GM12878 (cell line): ENCODE measurements at places on chromosomes 7 and 10. TPM values are rescaled to one million over a fixed set of nuclear protein-coding genes. Genes with fewer than 3 reads are reported as not detected.

DNA sequence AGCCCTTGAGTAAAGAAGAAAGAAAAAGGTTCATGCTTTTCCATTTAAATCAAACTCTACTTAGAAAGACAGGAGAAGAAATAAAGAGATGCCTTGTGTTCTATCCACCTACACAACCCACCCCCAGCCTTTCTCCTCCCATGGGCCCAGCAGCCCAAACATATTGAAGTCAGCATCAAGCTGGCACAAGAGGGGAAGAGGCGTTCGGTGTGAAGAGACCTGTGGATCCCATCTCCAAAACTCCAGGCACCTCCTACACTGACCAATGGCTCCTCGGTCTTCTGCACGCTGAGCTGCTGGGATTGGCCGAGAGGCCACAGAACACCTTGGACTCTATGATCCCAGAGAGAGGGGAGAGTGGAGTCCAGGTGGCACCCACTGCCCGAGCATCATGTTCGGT lies 66.0 kb upstream of the CELF2 start:
- no peak for DNase-seq

DNA sequence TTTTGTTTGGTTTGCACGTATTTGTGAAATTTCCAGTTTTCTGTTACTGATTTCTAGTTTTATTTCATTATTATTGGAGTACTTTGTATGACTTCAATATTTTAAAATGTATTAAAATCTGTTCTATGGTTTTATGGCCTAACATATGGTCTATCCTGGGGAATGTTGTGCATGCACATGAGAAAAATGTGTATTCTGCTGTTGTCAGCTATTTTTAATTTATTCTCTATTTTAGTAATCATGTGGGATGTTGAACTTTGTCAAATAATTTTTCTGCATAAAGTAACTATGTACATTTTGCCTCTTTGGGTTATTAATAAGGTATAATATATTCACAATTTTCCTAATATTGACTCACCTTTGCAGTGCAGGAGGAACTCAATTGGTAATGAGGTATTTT lies 46.7 kb downstream of the EBLN1 start:
- DNase-seq = no peak

DNA sequence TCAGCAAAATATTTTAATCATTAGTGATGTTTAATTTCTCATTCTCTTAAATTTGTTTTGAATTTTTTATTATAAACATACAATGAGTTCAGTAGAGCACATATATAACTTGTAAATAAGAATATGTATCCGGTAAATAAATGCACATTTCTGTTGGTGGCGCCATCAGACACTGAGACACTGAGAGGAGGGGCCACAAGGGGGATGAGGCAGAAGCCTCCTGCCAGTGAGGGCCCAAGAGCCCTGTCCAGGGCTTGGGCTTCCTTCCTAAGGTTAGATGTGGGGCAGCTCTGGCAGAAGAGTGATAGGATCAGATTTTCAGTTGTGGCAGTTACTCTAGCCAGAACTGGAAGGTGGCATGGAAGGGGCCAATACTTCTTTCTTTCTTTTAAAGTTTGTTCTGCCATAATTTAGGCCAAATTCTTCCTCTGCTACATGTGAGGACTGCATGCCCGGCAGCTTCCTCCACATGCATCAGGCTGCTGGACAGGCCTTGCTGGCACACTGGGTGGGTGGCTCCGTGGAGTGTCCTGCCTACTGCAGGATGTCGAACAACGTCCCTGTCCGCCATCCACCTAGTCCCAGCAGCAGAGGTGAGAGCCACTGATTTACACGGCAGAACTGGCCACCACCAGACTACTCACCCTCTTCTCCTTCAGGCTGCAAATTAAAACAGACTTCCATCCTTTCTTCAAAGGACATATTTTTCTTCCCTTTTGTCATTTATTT lies 13.2 kb downstream of the PTPRN2 start:
- no peak for DNase-seq

DNA sequence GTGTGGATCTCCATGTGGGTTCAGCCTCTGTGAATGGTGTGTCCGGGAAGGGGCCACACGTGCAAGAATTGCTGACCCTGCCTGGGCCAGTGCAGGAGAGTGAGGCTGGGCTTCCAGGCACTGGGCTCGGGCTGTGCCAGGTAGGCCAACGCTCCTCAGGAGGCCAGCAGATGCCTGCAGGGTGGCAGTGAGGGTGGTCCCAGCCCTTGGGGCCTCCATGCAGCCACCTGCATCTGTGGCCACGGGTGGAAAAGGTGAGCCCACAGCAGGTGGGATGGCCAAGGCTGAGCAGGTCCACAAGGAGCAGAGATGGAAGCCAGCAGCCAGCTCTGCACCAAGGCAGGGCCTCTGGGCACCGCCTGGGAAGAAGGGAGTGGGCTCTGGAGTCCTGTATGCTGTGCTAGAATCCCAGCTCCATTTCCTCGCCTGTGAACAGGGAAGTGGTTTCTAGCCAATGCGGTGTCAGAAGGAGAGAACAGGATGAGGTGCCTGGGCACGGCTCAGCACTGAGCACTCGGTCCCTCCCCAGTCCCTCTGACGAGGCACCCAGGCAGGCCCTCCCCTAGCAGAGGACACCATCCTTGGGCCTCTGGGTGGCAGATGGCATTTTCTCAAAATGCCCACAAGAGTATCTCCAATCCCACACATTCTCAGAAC lies 31.1 kb upstream of the RET start:
- no peak for DNase-seq

DNA sequence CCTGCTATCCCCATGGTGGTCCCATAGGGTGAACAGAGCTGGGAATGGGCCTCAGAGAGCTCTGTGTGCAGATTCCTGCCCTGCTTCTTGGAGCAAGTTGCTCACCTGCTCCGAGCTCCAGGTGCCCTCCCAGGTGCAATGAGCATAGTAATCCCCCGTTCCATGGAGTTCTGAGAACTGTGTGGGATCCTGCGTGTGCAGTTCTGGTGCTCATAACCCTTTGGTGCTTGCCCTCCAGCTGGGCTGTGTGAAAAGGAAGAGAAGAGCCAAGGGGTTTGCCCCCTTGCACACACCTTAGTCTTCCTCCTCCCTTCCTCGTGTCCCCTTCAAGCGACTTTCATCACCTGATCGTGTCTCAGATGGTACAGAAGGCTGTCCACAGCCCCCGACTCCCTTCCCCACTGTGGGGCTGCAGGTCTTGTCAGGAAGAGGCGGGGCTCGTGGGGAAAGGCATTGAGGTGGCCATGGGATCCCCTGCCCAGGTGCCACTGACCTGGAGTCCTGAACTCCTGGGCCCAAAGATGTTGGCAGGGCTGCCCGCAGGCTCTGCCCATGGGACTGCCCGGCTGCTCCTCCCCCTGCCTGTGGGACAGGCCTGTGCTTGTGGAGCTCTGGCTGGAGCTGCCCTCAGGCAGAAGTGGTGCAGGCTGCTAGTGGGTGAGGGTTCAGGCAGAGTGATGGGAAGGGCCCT lies 21.9 kb upstream of the ZNF488 start:
- DNase-seq = no peak

- DNase-seq = no peak
Measured at GRCh38 chr10:46040004-46040403, 6.1 kb downstream of the MSMB start.

DNA sequence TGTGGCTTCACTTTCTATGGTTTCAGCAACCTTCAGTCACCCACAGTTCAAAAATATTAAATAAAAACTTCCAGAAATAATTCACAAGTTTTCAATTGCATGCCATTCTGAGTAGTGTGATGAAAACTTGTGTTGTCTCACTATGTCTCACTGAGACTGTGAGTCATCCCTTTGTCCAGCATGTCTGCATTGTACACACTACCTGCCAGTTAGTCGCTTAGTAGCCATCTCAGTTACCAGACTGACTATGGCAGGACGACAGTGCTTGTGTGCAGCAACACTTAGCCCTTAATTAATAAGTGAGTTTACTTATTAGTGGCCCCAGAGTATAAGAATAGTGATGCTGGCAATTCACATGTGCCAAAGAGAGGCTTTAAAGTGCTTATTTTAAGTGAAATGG lies 22.5 kb downstream of the CCDC186 start:
- no peak for DNase-seq

DNA sequence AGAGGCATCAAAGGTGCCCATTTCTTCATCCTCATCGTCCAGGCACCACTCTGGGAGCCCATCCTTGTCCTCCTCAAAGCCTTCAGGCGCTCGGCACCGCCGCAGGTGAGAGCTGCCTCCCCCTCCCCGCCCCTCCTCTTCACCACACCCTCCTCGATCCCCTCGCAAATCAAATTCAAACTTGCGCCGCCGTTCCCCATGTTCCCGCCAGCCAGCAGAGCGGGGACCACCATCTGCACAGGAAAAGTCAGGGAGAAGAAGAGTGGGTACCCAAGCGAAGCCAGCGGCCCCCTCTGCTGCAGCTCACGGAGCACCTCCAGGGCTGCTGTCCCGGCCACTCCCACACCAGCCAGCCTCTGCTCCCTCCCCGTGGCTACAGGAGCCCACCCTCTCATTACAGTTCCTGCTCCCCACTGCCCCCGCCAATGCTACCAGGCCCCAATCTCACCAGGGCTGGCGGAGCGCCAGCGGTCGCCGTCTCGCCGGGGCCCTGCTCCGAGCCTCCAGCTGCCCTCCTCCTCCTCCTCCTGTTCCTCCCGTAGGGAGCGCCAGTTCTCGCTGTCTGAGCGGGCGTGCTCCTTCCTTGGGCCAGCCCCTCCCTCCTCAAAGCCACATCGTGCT lies 7.7 kb downstream of the GIGYF1 start:
- no peak for DNase-seq

GRCh38 chr10:88901984-88902789 lies 22.1 kb downstream of the STAMBPL1 start:
- DNase-seq = no peak

GRCh38 chr10:110655320-110655719 lies 11.2 kb downstream of the RBM20 start:
- DNase-seq = no peak

- no peak for DNase-seq
Measured at GRCh38 chr10:114932945-114933344, 5.0 kb upstream of the TRUB1 start.

DNA sequence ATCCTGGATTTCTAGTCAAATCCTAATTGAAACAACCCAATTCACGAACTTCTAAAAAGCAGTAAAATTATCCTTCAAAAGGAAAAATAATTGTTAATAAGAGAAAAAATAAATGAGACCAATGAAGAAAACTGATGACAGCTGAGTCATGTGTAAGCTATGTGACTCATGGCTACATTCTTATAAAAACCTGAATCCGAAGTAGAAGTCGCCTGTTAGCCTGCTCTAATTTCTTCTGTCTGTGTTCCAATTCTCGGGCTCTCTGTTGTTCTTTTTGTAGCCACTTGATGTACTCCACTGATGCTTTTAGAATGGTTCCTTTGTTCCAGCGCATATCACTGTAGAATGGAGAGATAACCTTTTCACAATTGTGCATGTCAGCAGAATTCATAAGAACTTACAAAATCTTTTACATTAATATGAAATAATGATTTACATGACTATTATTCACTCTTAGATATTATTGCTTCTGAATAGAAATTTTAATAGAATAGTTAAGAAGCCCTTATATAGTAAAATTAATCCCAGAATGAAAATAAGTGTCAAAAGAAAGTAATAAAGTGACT lies 88.8 kb downstream of the TFEC start:
- no peak for DNase-seq

DNA sequence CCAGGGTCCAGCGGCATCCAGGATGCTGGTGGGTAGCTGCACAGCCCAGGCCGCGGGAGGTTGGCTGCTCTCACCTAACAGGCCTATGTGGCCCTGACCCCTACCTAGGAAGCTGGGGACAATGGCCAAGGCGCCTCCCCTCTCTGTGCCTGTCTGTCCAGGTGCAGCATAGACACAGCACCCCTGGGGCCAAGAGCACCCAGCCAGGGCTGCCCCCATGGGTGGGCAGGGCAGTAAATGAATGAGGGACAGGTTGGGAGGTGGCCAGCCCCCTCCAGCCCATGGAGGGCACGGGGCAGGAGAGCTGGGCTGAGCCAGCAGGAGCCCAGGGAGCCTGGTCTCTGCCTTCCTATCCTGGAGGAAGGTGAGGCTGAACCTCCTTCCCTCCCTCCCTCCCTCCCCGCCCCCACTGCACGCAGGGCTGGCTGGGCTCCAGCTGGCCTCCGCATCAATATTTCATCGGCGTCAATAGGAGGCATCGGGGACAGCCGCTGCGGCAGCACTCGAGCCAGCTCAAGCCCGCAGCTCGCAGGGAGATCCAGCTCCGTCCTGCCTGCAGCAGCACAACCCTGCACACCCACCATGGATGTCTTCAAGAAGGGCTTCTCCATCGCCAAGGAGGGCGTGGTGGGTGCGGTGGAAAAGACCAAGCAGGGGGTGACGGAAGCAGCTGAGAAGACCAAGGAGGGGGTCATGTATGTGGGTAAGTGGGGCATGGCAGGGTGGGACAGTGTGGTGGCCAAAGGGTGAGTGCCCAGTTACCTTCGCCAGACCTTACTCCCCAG lies at the start of gene SNCG:
Gene SNCG, plus strand, starts transcription at position 484 of the 785 bp plus-strand sequence. Its CDS starts 99 bp downstream, at position 583.
- no peak for DNase-seq

DNA sequence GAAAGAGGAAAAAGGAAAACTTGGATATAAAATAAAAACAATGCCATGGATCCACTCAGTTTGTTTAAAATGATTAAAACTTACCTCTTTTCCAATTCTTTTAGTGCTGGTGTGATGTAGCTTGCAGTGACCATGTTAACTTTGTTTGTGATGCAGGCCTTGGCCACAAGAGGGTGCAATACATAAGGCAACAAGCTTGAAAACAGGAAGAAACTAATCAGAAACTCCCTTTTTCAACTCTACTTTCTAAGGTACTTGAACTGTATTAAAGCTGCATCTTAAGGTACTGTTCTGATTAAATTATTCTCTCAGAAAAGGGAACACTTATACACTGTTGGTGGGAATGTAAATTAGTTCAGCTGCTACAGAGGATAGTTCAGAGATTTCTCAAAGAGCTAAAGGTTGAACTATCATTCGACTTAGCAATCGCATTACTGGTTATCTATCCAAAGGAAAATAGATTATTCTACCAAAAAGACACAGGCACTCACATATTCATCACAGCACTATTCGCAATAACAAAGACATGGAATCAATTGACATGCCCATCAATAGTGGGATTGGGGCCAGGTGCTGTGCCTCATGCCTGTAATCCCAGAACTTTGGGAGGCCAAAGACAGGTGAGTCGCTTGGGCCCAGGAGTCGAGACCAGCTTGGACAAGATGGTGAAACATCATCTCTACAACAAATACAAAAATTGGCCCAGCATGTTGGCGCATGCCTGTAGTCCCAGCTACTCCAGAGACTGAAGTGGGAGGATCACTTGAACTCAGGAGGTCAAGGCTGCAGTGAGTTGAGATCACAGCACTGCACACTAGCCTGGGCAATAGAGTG lies 50.9 kb downstream of the AASS start:
- peak; percentile 37 for DNase-seq

GRCh38 chr10:114239117-114239993 lies at the start of gene VWA2:
TSS of gene VWA2 (plus strand) at chr10:114239254. CDS start at chr10:114248714, 9,460 bp downstream.
- DNase-seq = no peak

- DNase-seq = no peak
Measured at GRCh38 chr10:94037286-94037685, 43.6 kb downstream of the PLCE1 start.

GRCh38 chr10:52757773-52758172 lies 14.8 kb downstream of the MBL2 start:
- DNase-seq = no peak

- no peak for DNase-seq
Measured at GRCh38 chr10:3578159-3578558, 206.8 kb downstream of the KLF6 start.

- DNase-seq = no peak
Measured at GRCh38 chr7:102991540-102992214, 78.9 kb downstream of the LRRC17 start.

Gene SEMA4G
- 0.19 and 0.23 TPM in 2 replicates for total RNA-seq

Gene LAMB1
- 0.48 and 0.77 TPM in 2 replicates for total RNA-seq

Gene INMT
- total RNA-seq = 0.10 TPM in 1 of 2 replicates, not detected in the other

Gene CNTNAP2
- total RNA-seq = 0.08 TPM in 2 replicates

Gene ELMO1
- total RNA-seq = 74.5 and 81.6 TPM in 2 replicates

Gene PDCD11
- total RNA-seq = 66.5 and 69.7 TPM in 2 replicates

Gene ARHGEF5
- total RNA-seq = 15.8 and 17.2 TPM in 2 replicates

Gene SORBS1
- 0.51 and 0.56 TPM in 2 replicates for total RNA-seq
